ENCODE measurements at places on chromosomes 5 and 9.
A peak's percentile ranks its signal among the peaks of the same experiment; 100 is the strongest.

DNA sequence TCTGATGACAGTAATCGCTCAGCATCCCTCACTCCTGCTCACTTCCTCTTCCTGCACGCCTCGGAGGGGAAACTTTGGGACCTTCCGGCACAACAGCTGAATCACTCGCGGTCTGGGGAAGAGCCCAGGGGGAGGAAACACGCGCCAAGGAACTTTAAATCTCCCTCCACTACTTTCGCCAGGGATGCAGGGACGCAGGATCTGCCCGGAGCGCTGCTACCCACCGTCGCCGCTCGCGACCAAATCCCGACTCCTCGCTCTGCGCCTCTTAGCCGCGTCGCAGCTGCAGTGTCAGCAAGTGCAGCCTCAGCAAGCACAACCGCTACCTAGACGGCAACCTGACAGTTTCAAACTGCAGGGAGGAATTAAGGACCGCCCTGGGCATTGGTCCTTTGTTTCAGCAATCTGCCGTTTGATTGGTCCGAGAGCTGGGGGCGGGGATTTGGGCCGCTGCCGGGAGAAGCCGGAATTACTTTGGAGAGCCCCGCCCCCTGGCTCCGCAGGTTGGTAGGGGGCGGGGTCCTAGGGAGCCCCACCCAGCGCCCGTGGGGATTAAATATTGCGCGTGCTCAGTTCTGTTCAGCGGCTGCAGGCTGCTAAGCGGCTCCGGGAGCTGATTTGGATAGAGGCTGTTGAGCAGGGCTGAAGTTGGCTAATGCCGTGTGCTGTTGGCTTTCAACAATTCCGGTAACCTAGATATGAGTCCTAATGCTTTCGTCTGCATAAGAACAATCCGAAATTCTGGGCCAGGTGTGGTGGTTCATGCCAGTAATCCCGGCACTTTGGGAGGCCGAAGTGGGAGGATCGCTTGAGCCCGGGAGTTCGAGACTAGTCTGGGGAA is at the start of gene POC5:
Gene POC5 (minus strand): TSS at position 356 of the 841 bp plus-strand sequence. CDS start 4,500 bp downstream, outside the sequence.
- DNase-seq: peak; percentile 96

DNA sequence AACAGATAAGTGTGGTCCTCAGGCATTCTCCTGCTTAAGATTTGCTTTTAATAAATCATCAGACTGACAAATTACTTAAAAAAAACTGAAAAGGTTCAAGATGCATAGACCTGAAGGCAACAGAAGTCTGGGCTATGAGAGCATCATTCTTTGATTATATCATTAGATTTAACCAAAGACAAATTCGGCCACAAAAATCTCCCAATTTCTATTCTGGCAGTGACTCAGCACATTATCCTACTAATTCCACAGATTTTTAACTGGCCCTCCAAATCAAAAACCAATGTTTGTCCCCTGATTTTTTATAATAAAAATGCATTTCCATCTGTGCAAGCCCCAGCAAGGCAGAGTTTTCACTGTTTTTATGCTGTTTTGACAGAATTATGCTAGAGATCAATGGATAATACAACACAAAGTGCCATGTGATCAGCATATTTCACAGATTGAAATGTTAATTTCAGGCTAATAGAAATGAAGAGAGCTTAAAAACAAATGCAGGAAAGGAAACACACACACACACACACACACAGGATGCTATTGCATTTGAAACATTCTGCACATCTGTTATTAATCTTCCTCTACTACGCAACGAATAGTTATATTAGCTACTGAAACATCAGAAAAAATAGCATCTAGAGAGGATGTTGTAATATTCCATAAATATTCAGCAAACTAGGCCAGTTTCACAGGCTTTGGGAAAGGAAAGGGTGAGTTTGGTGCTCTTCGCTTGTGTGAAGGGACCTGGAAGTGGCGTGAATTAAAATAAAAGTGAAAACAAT is 177.6 kb upstream of the ST8SIA4 start:
- peak; percentile 65 for DNase-seq

DNA sequence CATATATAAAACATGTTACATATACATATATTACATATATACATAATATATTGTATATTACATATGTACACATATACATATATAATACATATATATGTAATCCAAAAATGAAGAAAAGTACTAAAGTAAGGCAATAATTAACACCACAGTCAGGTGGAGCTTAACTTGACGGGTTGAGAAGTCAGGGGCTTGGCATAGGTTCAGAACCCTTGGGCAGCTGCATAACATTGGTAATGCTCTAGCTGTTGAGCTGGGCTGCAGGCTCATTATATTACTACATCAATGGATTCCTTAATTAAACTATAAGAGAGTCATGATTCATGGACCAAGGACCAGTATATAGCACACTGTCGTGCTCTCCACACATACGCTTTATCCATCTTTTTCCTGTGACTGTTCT is 435.2 kb upstream of the ADAMTS16 start:
- DNase-seq: no peak

GRCh38 chr9:36144309-36145232 is 8.0 kb downstream of the GLIPR2 start:
- DNase-seq: no peak

GRCh38 chr9:110109333-110110092 is 98.4 kb downstream of the C9orf152 start:
- DNase-seq: no peak

GRCh38 chr9:121741228-121741918 is 89.9 kb downstream of the DAB2IP start:
- DNase-seq: no peak

- DNase-seq: no peak
Observed at GRCh38 chr5:66945389-66946349, 250.9 kb downstream of the CD180 start.

DNA sequence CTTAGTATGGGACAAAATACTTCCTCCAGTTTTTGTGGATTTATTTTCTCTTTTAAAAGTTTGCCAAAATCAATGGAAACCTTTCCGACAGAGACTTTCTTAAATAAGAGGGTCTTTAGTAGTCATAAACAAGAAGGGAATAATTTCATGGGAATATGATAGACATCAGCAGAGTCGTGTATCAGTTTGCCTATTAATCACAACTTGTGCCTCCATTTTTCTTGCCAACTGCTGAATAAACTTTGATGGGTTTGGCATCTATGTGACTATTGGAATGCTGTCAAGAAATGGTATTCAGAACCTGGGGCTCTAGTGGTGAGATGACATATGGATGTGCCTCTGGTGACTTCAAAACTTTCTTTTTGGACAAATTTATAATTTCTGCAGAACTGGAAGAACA is 1668.2 kb downstream of the MAT2B start:
- no peak for DNase-seq

DNA sequence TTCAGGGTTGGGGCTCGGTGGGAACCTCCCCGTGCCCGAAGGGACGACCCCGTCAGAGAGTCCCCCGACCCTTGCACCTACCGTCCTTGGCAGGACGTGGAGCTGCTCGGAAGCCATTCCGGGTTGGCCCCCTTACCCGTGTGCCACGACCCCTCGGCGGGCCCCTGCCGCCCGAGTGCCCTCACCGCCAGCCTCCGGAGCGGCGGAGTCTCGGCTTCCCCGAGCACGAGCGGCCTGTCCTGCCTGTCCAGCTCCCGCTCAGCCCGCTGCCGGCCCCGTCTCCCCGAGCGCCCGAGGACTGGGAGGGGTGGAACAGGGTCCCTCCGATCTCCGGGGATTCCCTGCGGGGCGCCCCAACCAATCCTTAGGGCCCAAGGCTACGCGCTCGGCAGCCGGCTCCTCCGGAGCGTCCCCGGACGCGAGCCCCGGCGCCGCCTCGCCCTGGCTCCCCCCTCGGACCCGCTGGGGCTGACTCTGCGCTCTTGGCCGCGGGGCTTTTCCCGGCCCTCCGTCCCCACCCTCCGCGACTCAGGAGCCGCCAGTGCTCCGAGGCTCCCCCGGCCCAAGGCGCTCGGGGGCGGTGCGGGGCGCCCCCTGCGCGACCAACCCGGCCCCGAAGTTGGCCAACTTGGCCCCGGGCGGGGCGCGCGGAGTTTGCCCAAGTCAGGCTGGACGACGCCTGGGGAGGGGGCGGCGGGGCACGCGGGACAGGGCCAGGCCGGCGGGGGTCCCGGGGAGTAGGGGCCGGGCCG is 654 bp downstream of the ADAMTS2 start:
- peak; percentile 27 for DNase-seq

DNA sequence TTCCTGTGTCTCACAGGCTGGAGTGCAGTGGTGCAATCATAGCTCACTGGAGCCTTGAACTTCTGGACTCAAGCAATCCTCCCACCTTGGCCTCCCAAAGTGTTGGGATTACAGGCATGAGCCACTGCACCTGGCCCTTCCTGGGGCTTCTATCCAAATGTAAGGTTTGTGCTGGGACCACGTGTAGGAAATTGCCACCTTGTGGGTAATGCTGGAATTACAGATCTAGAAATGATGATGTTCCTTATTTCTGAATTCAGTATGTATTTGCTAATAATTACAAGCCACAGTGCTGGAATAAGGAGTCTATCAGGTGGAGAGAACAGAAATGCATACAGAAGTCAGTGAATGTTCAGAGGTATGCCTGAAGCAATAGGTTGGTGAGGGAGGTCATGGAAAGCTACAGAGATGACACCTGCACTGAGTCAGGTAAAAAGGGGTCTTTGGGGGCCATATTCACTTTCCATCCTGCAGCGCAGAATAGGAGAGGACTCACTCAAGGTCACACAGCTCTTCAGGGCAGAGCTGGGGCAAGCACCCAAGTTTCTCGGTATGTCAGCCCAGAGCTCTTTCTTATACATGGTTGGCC is 8.8 kb upstream of the IGFBPL1 start:
- peak; percentile 53 for DNase-seq

- DNase-seq: peak; percentile 92
Observed at GRCh38 chr9:98983295-98984268, 39.9 kb downstream of the COL15A1 start.

- DNase-seq: no peak
Observed at GRCh38 chr9:88604836-88605511, 70.0 kb downstream of the NXNL2 start.

- no peak for DNase-seq
Observed at GRCh38 chr5:172446336-172447051, 7.8 kb downstream of the SH3PXD2B start.

DNA sequence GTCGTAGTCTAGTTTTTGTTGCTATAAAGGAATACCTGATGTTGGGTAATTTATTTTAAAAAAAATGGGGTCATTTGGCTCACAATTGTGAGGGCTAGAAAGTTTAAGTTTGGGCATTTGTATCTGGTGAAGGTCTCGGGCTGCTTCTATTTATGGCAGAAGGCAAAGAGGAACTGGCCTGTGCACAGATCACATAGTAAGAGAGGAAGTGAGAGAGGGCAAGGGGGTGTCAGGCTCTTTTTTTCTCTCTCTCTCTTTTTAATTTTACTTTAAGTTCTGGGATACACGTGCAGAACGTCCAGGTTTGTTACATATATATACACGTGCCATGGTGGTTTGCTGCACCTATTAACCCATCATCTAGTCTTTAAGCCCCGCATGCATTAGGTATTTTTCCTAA is 453.3 kb downstream of the DIRAS2 start:
- DNase-seq: no peak

DNA sequence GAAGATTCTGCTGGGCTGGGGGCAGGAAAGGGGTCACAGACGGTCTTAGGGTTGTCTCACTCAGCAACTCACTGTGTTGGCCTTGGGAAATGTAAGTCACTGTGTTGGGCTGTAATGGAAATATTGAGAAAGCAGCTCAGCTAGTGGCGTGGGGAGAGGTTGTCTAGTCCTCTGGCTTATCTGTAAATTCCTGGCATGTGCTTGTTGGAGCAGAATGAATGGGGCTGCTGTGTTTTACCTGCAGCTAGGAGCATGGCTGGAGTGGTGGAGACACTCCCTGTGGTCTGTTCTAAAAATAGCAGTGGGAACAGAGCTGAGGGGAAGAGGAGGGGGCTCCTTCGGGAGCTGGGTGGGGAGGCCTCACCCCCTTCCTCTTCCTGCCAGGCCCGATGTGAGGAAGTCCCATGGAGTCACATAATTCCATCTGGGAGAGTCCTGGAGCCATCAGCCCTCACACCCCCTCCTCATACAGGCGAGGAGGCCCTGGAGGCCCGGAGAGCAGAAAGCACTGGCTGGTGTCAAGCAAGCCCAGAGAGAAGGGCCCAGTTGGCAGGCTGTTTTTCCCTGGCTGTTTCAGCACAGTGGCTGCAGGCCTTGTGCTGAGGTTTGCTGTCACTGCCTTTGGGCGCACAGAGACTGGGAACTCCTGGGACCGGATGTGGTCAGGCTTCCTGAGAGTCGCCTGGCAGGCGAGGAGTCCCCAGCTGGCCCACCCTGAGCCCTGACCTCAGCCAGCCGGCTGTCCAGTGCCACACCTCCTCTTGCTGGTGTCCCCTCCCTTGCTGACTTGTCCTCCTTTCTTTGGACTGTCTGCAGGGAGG is 84.9 kb downstream of the RGS3 start:
- peak; percentile 21 for DNase-seq

GRCh38 chr9:3136686-3137346 is 292.9 kb upstream of the PUM3 start:
- DNase-seq: peak; percentile 70

DNA sequence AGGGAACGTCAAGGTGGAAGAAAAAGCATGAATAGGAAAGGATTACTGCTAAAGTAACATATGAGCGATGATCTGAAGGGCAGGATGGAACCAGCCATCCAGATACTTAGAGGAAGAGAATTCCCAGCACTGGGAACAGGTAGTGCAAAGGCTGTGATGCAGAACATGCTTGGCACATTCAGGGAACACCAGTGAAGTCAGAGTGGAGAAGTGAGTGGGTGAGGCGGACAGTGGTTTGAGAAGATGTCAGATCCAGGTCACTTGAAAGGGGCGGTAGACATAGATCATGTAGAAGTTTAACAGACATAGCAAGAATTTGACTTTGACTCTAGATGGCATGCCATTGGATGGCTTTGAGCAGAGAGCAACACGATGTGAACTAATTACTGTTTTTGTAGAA is 374.2 kb downstream of the PDE4D start:
- DNase-seq: no peak

DNA sequence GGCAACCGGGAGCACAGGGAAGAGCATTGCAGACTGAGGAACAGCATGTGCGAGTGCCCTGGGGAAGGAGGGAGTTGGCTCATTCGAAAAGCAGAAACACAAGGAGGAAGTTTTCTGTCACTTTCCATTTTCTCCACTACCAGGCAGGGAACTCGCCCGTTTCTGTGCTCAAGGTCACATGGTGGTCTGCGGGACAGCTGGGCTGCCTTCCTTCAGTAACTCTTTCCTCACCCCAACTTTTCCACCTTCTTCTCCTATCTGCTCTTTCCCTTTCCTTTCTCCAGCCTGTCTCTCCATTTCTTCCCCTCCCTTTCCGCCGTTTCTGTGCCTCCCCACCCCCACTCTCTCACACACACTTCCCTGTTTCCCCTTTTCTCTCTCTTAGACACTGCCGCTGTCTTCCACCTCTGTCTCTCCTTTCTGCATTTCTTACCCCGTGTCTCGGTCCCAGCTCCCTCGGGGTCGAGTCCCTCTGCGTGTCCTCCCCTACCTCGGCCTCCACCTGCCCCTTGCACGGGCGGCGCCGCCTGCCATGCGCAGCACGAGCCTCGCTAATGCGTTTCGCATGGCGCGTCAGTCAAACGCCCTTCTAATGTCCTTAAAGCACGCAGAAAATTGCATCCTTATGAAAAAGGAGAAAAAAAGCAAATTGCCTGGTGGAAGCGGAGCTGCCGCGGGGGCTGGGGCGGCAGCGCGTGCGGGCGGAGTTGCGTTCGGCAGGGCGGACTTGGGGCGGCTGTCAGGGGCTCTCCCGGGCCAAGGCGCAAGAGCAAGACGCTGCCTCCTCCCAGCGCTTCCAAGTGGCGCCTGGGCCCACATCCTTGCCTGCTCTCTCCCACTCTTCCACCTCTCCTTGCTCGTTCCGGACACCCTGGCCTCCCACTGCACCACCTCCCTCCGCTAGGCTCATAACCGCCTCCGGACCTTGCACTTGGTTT is 9.5 kb downstream of the BARX1 start:
- DNase-seq: no peak

GRCh38 chr5:96680759-96681470 is 18.7 kb downstream of the CAST start:
- peak; percentile 27 for DNase-seq

GRCh38 chr9:92138157-92138959 is 23.1 kb upstream of the SPTLC1 start:
- DNase-seq: peak; percentile 62

Measured in fibroblast of skin of scalp (primary cell).